B cell (primary cell): ENCODE measurements at places on chromosomes 1 and 21. TPM values are rescaled to one million over a fixed set of nuclear protein-coding genes. Genes with fewer than 3 reads are reported as not detected.

Gene TMEM240
- polyA plus RNA-seq: 0.28 and 0.40 TPM in 2 replicates

Gene PIGM
- polyA plus RNA-seq: 1.4 TPM in 2 replicates

- H3K36me3 ChIP-seq: no peaks in the 10 kb centered on the region
- H3K27me3 ChIP-seq: no peaks in the 10 kb centered on the region
- no peak overlapping the region for H3K4me3 ChIP-seq
Observed at GRCh38 chr1:64934878-64935275, 31.5 kb downstream of the JAK1 start.

- DNase-seq: peak; percentile 40
- no peaks in the 10 kb centered on the region for H3K36me3 ChIP-seq
- H3K4me3 ChIP-seq: peak overlapping the region; percentile 52
- H3K27me3 ChIP-seq: no peaks in the 10 kb centered on the region
- no peak overlapping the region for H3K27ac ChIP-seq
Observed at GRCh38 chr1:85577419-85578320, 2.9 kb upstream of the CCN1 start.

DNA sequence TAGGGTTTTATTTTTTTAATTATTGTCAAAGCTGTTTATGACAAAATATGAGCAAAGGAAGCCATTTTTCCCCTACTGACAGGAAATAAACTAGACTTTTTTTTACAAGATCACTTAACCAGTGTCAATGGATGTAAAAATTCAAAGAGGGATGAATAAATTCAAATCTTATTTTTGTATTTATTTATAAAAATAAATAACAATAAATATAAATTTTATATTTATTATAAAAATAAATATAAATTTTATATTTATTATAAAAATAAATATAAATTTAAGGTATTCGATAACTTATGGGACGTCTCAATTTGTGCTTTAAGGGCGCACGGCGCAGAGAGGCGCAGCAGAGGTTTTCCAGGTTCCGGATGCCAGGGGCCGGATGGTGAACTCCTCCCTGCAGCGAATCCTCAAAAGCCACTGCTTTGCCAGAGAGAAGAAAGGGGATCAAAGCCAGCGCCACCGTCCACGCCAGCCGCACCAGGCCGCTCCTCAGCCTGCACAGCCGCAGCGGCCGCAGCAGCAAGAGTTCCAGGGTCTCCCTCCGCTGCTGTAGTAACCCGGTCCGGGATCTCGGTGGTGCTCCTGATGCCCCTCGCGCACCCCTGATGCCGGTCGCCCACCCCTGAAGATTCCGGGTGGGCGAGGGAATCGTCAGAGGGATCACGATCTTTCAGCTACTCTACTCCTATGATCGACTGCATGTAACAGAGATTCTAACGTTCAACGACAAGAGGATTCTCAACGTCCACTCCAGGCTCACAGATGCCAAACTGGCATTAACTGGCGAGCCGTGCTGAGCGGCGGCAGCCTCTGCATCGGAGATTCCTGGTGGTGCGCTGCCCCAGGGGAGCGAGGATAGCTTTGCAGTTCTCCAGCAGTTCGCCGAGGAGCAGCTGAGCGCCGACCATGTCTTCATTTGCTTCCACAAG, 28.5 kb upstream of the RLF start:
- H3K27ac ChIP-seq: no peak overlapping the region
- no peaks in the 10 kb centered on the region for H3K36me3 ChIP-seq
- no peaks in the 10 kb centered on the region for H3K27me3 ChIP-seq
- H3K4me1 ChIP-seq: no peaks in the 10 kb centered on the region
- no peak overlapping the region for H3K4me3 ChIP-seq

DNA sequence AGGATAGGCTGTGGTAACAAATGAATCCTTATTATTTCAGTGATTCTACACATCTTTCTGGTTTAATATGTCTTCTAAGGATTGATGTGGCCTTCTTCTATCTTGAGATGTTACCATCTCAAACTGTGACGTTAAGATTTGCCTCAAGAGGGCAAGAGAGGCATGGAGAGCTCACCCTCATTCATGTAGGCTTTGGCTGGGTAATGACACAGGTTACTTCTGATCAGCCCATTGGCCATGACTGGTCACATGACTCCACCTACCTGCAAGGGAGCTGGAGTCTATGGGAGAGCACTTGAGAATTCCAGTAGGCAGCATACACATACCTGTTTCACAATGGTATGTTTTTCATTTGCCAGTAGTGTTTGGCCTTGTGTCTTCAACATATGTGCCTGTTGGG, 30.0 kb downstream of the CACHD1 start:
- H3K4me3 ChIP-seq: no peak overlapping the region
- no peak for DNase-seq
- H3K27ac ChIP-seq: no peak overlapping the region
- H3K36me3 ChIP-seq: no peaks in the 10 kb centered on the region
- no peaks in the 10 kb centered on the region for H3K27me3 ChIP-seq

DNA sequence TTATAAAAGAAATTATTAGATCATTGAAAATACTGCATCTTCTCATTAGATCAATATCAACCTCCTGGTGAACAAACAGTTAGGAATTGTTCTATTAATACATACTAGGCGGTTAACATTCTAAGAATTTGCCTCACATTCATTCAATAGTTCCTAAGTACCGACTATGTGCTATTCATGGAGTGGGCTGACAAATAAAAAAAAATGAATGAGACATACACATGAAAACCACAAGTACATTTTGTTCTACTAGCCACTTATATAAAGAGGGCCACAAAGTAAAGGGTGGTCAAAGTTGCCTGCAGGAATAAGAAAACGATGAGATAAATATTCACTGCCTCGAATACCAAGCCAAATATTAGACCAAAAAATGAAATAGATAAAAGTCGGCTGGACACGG, 294.4 kb downstream of the SDCCAG8 start:
- no peaks in the 10 kb centered on the region for H3K27me3 ChIP-seq
- H3K27ac ChIP-seq: no peak overlapping the region
- no peaks in the 10 kb centered on the region for H3K36me3 ChIP-seq
- H3K4me1 ChIP-seq: no peaks in the 10 kb centered on the region
- H3K4me3 ChIP-seq: no peak overlapping the region

- DNase-seq: no peak
- no peaks in the 10 kb centered on the region for H3K36me3 ChIP-seq
- no peak overlapping the region for H3K4me3 ChIP-seq
- no peaks in the 10 kb centered on the region for H3K27me3 ChIP-seq
Observed at GRCh38 chr1:41681331-41682098, 197.0 kb upstream of the EDN2 start.

DNA sequence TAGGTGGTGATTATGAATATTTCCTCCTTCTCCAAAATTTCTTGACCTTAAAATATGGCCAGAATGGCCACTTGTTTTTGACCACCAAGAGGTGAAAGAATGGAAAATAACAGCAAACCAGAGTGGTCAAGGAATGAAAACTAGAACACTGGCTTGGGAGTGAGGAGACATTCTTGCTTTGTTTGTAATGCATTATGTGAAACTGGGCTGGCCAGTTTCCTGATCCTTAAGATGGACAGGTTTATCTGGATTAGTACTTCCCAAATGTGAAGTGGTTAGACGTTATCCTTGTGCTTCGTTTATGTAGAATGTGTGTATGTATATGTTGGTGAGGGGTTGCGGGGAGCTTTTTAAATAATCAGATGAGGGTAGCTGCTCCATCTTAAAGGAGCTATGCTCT, 12.8 kb downstream of the PLA2G4A start:
- H3K36me3 ChIP-seq: no peaks in the 10 kb centered on the region
- H3K27ac ChIP-seq: no peak overlapping the region
- DNase-seq: no peak
- no peaks in the 10 kb centered on the region for H3K27me3 ChIP-seq
- no peak overlapping the region for H3K4me3 ChIP-seq

DNA sequence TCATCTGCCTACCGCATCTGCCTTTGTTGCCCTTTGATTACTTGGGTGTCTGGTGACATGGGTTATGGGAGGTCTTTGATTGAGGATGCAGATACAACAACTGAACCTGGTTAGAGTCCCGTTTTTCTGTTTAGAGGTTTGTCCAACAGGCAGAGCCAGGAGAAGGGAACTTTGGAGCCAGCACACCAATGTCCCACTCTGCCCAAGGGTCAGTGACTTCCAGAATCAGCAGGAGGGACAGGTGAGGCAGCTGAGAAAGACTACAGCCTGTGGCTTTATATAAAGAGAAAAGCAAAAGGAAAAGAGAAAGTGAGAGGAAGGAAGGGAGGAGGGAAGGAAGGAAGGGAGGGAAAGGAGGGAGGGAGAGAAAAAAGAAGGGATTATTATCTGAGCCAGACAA, 101.5 kb upstream of the ZNF644 start:
- no peaks in the 10 kb centered on the region for H3K27me3 ChIP-seq
- DNase-seq: no peak
- no peaks in the 10 kb centered on the region for H3K36me3 ChIP-seq
- H3K27ac ChIP-seq: no peak overlapping the region
- no peak overlapping the region for H3K4me3 ChIP-seq

DNA sequence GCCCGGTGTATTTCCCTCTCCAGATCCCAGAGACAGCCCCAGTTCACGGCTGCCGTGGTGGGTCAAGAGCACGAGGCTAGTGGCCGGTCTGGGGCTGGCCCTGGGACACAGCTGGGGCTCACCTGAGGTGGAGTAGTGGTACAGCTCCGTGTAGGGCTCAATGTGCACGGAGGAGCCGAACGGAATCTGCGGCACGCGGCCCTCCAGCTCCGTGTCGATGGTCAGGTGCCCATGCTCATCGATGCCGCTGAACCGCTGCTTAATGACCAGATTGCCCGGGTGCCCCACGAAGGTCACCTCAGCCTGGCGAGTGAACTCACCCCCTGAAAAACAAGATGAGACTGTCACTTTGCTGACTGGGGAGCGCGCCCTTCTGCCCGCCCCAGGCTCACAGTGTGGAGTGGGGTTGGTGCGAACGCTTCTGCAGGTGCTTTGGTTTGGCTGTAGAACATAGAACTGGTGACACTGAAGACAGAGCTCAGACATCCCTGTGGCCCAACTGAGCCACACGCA, 35.4 kb downstream of the NID1 start:
- no peak overlapping the region for H3K4me3 ChIP-seq
- no peak overlapping the region for H3K27ac ChIP-seq
- no peak for DNase-seq
- H3K36me3 ChIP-seq: no peaks in the 10 kb centered on the region

DNA sequence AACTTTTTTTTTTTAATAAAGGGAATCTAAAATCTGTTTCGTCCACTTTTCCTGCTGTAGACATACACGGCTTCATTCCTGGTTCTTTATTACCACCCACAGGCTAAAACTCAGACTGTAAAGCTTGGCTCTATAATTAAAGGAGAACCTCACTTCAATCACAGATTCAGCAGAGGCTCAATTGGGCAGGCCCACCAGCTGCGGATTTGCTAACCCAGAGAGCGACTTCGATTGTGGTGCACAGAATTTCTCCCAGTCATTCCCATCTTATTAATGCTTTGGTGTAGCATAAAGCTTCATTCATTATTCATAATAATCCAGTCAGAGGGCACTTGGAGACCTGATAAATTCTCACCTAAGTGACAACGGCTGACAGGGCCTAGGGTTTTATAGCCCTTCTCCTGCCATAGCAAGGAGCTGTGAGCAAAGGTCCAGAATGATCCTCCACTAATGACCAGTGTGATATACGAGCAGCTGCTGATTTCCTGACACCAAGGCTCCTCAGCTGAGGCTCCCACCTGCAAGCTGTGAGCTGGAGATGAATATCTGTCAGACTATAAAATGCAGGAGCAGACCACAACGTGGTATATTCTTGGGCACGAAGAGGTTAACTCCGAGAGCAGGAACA, 149.0 kb downstream of the ATP6V1G3 start:
- H3K4me1 ChIP-seq: no peaks in the 10 kb centered on the region
- no peak overlapping the region for H3K4me3 ChIP-seq

DNA sequence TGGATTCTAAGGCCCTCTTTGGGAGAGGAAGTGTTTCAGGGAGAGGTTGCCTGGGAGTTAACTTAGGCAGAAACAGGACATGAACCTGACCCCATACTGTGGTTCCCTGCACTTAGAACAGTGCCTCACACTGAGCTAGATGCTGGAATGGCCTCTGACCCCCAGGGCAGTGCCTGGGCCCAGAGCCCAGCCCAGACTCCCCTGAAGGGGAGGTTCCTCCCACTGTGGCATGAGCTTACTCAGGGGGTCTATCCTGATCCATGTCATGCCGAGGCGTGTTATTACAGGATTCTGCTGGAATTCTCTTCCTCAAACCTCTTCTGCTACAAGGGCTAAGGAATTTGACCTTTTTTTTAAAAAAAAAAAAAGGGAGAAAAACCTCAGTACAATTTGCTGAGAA, 72.2 kb downstream of the MRPL37 start:
- no peaks in the 10 kb centered on the region for H3K36me3 ChIP-seq
- H3K27ac ChIP-seq: no peak overlapping the region
- no peaks in the 10 kb centered on the region for H3K27me3 ChIP-seq
- no peak for DNase-seq
- no peak overlapping the region for H3K4me3 ChIP-seq

GRCh38 chr1:27098431-27099134, 56.3 kb downstream of the SLC9A1 start:
- no peaks in the 10 kb centered on the region for H3K36me3 ChIP-seq
- peaks cover 28% of the 10 kb centered on the region for H3K4me1 ChIP-seq
- H3K27me3 ChIP-seq: no peaks in the 10 kb centered on the region
- no peak overlapping the region for H3K4me3 ChIP-seq
- no peak for DNase-seq
